ENCODE measurements at places on chromosomes 12 and 14. TPM values are rescaled to one million over a fixed set of nuclear protein-coding genes. Genes with fewer than 3 reads are reported as not detected.

DNA sequence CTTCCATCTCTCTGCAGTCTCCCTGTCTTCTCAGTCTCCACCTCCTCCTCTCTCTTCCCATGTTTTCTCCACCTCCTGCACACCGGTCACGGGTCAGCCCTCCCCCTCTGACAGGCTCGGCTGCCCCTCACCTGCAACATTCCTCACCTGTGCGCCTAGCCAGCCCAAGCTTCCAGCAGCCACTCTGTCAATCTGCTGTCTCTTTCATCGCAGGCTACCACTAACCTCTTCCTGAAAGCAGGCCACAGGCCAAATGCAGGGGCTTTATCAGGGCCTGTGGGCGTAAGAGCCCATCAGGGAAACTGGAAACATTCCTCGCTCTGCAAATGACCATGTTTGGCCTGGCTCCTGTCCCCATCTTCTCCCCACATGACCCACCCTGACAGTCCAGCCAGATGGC lies 34.5 kb downstream of the CMKLR1 start:
- no peak for DNase-seq

- no peak for DNase-seq
Observed at GRCh38 chr14:21268617-21269251, 508 bp downstream of the HNRNPC start.

GRCh38 chr12:93127107-93127560 lies 198.0 kb upstream of the EEA1 start:
- DNase-seq = no peak

DNA sequence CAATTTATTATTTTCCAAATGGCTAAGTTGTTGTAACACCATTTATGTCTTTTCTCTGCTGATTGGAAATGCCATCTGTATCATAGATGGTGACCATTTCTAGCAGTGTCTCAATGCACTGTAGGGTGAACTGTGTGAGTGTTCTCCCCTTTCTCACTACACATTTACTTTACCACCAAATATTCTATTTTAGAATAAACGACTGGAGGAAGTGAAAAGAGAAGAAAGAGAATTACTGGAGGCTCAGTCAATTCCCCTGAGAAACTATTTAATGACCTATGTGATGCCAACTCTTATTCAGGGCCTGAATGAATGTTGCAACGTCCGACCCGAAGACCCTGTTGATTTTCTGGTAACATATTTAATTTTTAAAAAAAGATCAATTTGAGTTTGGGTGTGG lies 15.5 kb upstream of the PAPOLA start:
- DNase-seq = no peak

GRCh38 chr12:52446367-52447045 lies 5.4 kb downstream of the KRT6B start:
- DNase-seq = no peak

- DNase-seq = no peak
Observed at GRCh38 chr14:101849125-101849524, 87.6 kb downstream of the PPP2R5C start.

IL26 gene
- not detected for total RNA-seq

DNA sequence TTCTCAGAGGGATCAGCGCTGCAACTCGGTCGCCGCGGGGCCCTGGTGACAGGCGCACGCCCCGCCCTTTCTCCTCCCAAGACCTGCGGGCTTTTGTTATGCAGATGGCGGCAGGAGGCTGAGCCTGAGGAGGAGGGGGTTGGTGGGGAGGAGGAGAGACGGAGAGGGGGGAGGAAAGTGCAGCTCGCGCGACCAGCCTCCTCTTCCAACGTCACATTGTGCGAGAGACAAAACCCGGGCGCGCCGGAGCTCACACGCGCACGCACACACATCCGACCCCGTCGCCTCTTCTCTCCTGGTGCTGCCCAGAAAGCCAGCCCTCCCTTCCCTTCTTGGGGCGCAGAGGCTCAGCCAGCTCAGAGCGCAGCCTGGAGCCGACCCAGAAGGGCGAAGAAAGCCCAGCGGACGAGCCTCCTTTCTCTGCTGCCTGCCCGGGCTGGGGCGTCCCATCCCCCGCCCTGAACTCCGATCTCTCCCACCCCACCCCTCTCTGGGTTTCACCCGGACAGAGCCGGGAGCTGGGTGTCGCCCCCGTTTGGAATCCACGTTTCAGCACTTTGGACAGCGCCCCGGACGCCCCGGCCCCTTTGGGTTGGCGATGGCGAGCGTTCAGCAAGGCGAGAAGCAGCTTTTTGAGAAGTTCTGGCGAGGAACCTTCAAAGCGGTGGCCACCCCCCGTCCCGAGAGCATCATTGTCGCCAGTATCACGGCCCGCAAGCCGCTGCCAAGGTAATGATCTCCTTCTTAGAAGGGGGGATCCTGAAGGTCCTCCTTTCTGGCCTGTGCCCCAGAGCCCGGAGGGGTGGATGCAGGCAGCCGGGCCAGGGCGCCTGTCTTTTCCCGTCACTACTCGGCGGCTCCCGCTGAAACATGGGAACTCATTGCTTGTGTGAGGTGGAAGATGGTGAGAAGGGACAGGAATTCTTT lies at the start of gene SRRM4:
SRRM4 (plus strand) TSS at position 257 of the 927 bp plus-strand sequence; CDS start at position 599, 342 bp downstream.
- no peak for DNase-seq

DNA sequence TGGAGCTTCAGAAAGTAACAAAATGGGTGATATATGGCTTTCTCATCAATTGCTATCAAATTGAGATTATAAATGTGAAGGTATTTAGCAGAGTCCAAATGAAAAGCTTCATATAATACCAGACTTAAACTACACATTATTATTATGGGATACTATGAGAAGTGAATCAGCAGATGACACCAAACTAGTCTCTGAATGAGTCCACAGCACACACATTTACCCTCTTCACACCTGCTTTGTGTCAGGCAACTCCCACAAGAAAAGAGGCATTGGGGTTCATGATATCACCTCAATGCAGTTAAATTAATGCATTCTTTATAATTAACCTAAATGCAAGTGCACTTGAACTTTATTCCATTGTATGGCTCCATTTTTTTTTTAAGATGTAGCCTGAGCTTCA lies 330.5 kb downstream of the BCL11B start:
- no peak for DNase-seq

- no peak for DNase-seq
Observed at GRCh38 chr12:120684523-120684932, 2.4 kb upstream of the MLEC start.

DNA sequence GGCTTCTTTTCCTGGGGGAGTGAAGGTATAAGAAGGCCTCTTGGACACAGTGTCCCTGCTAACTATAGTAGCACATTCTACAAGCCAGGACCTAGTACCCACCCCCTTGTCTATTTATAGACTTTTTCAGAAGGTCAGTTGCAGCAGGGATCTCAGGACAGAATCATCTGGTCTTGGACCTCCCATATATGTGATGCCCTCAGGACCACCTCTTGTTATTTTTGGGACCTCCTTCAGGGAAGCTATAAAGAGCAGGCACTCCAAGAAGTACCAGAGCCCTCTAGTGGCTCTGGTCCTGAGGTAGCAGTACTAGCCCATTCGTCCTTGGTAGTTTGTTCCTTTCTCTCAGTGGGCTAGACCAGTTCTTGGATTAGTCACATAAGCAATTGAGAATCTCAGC lies 4.3 kb downstream of the COQ10A start:
- no peak for DNase-seq

DNA sequence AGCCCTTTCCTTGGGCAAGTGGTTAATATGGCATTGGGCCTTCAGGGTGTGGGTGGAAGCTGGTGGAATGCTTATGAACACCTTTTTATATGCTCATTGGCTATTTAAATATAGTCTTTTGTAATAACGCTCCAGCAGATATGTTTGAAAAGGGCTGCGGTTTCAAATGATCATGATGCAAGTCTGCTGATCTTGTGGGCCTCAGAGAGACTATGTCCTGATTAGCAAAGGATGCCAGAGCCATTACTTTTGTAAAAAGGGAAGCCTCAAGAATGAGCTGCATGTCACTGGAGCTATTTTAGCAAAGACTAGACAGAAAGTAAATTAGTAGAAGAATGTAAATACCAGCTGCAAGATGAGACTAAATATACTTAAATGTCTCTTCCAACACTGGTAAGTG lies 200.5 kb downstream of the GXYLT1 start:
- no peak for DNase-seq

NPFF gene
- total RNA-seq = not detected

DNA sequence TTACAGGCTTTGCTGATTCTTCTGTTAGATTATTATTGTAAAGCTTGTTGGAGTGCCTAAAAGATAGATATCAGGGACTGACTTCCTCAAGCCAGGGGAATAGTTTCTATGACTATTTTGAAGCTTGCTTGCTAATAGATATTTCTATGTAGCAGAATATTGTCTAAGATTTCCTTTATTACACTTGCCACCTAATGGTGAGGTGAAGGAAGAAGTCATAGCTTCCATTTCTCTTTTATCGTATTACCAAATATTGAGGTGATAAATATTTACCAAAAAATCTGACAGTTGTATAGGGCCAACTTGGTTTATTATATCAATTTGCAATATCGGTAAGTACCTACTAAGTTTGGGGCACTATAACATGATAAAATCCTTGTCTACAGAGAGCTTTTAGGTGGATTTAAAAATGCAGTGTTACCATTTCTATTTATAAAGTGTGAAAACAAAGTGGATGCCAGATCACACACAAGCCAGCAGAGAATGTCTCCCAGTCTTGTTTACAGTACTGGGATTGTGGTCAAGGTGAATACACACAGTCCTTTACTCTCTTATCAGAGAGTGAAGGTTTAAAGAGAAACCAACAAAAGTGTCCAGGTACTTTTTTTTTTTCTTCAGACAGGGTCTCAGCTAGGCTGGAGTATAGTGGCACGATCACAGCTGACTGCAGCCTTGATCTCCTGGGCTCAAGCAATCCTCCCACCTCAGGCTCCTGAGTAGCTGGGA lies 137.9 kb downstream of the IGF1 start:
- DNase-seq = no peak

DNA sequence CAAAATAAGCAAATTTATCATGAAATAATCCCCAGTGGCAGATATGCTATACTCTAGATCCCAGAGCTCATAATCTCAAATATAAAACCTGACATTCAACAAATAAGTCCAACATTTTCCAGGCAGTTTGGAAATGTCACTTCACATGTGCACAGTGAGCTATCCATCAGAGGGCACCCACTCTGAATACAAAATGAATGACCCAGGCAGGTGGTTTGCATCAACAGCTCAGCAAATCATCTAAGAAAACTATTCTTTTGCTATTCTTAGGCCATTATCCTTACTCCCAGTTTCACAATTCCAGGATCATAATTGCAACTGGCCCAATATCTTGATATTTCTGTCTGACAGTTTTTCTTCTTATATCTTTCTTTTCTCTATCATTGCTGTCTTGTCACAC lies 38.5 kb downstream of the TRIM9 start:
- no peak for DNase-seq

ZBTB39 gene
- total RNA-seq = 9.1 TPM

DNA sequence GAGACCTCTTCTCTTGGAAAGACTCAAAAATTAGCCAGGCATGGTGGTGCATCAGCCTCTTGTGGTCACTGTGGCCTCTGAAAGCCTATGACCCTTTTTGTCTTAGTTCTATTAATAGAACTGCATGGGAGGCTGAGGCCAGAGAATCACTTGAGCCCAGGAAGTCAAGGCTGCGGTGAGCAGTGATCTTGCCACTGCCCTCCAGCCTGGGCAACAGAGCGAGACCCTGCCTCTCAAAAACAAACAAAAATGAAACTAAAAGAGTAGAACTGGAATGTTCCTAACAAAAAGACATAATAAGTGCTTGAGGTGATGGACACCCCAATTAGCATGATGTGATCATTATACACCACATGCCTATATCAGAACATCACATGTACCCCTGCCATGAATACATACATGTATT lies 197.0 kb upstream of the EEA1 start:
- DNase-seq = no peak

DNA sequence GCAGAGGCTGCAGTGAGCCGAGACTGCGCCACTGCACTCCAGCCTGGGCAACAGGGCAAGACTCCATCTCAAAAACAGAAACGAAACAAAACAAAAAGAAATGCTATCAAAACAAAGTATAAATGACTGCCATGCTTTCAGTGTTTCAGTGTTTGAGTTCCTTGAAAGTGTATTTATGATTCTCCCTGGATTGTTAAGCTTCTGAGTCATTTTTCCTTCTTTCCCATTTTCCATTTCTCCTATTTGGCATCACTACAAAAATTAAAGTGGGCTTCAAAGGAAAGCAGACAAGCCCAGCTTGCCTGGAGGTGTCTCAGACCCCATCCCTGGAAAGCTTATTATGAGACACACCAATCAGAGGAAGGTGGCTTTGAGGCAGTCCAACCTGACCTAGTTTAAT lies 35.1 kb downstream of the NIN start:
- DNase-seq = no peak

PPP1R1A gene
- total RNA-seq = 7.7 TPM

DNA sequence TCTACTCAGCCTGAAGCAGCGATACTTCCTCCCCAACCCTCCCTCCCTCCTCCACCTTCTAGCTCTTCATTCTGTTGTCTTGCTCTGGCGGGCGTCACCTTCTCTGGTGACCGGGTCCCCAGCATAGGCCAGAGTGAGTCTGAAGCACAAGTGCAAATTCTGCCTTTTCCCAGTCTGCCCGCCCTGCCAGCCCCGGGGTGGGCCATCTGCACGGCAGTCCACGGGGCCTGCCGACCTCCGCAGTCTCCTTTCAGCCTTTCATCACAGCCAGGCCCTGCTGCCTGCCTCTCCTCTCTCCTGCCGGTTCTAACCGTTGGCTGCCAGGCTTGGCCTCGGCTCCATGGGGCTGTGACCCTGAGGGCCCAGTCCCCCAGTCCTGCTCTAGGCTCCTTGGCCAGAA lies 58.7 kb downstream of the TESC start:
- no peak for DNase-seq

- no peak for DNase-seq
Observed at GRCh38 chr12:71475280-71475679, 35.7 kb downstream of the LGR5 start.

DNA sequence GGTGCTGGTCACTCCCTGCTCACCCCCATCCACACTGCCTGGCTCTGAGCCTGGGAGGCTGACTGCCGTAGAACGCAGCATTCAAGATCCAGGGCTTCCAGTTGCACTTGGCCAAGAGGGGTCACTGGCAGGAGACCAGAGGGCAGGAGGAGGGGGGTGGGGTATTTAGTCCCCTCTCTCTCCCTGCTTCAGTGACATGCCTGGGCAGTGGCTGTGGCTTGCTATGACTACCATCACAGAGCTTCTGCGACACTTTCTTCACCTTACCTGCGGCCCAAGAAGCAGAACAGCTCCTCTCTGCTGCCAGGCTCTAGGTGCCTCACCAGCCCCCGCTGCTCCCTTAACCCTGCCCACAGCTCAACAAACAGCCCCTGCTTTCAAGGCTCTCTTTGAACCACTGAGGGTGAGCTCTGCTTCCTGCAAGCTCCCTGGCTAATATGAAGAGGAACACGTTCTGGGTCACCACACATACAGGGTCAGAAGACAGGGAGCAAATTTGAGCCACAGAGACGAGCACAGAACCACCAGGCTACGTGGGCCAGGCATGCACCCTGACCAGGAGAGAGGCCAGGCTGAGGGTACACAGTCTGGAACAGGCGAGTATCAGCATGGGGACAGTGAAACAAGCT lies 55.7 kb downstream of the ITPK1 start:
- no peak for DNase-seq

PTPRQ gene
- 2.0 TPM for total RNA-seq

GRCh38 chr12:124646385-124647230 lies 79.2 kb upstream of the NCOR2 start:
- DNase-seq = no peak

SERPINA10 gene
- total RNA-seq = not detected

SDR39U1 gene
- total RNA-seq = 31.6 TPM

Measured in esophagus muscularis mucosa (tissue), 4 donors.